ENCODE measurements at places on chromosomes 7 and 10. TPM values are rescaled to one million over a fixed set of nuclear protein-coding genes. Genes with fewer than 3 reads are reported as not detected.

DNA sequence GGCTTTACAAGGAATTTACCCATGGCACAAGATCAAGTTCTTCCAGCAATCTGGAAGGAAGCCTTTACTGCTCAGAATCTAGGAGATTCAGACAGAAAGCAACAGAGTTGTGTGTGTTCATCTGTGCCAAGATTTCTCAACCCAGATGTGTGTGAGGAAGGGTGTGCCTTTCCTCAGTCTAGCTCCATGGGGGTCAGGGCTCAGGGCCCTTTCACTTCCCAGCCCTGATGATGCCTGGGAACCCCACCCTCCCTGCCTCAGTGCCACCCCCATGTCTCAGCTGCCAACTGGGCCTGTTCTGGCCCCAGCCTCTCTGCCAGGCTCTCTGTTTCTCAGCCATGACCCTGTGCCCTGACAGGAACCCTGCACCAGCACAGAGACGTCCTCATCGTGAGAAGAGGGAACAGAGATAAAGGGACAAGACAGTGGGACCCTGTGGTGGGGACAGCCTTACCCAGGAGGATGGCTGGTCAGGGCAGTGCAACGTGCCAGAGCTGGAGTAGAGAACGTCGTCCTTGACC lies 102.0 kb downstream of the VIPR2 start:
- H3K27me3 ChIP-seq, result peaks cover 11% of the 10 kb centered on the region
- no peak for DNase-seq
- no peak overlapping the region for H3K27ac ChIP-seq
- H3K4me1 ChIP-seq, result no peaks in the 10 kb centered on the region
- H3K36me3 ChIP-seq, result no peaks in the 10 kb centered on the region
- H3K4me3 ChIP-seq, result no peak overlapping the region

- no peaks in the 10 kb centered on the region for H3K36me3 ChIP-seq
- no peak overlapping the region for H3K27ac ChIP-seq
- no peak overlapping the region for H3K4me3 ChIP-seq
- DNase-seq, result no peak
- H3K27me3 ChIP-seq, result no peaks in the 10 kb centered on the region
Measured at GRCh38 chr7:31299336-31299735, 41.2 kb downstream of the NEUROD6 start.

GRCh38 chr10:122051609-122052385 lies 62.8 kb downstream of the TACC2 start:
- H3K27me3 ChIP-seq, result no peaks in the 10 kb centered on the region
- H3K4me1 ChIP-seq, result no peaks in the 10 kb centered on the region
- no peaks in the 10 kb centered on the region for H3K36me3 ChIP-seq
- H3K27ac ChIP-seq, result no peak overlapping the region

LOXL4 gene
- total RNA-seq, result not detected

DNA sequence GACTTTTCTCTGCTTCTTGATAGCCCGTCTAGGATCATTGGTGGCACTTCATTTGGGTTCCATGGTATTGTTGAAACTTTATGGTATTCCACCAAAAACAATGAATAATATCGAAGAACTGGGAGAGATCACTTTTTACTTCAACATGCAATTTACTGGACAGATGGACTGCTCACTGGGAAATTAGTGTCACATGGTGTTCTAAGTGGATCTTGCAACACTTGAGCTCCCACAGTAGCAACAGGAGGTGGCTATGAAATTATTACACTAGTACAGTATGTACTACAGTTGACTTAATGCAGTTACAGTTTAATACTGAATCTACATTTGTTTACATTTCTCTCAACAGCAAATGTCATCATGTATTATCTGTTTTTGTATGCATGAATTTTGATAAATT lies 997.3 kb downstream of the REEP3 start:
- no peak overlapping the region for H3K4me3 ChIP-seq
- H3K27me3 ChIP-seq, result no peaks in the 10 kb centered on the region
- H3K27ac ChIP-seq, result no peak overlapping the region
- H3K36me3 ChIP-seq, result no peaks in the 10 kb centered on the region
- no peaks in the 10 kb centered on the region for H3K4me1 ChIP-seq
- DNase-seq, result no peak
